ENCODE measurements at places on chromosomes 13 and 19.

GRCh38 chr13:31963631-31964030 lies 67.9 kb upstream of the FRY start:
- no peak for DNase-seq

GRCh38 chr13:98528663-98529064 lies 48.2 kb downstream of the STK24 start:
- DNase-seq: no peak

DNA sequence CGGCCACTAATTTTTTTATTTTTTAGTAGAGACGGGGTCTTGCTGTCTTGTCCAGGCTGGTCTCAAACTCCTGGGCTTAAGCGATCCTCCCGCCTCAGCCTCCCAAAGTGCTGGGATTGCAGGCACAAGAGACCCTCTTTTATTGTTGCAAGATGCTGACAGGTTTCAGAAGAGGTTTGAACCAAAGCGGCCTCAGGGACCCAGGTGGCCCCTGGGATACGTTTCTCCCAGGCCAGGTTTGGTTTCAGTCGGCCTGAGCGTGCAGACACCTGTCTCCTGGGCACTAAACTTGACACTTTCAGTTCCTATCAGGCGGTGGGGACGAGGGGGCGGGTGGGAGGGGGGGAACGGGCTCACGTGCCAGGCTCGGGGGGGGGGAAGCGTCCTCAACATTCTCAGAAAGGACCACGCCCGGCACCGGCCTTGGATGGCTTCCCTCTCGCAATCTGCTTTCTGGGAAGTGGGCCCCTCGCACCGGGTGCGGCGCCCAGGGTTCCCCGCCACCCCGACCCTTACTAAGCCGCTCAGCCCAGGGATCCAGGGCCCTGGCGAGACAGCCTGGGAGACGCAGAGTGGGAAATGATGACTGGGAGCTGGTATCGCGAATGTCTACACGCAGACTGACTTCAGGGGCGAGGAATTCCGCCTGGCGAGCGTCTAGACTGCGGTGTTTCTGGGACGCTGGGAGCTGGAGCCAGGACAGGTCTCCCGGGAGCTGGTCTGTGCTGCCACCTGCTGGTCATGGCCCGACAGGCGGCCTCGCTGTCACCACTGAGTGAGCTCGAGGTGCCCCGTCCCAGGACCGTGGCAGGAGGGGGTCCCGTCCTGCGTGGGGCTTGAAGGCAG lies 91.6 kb downstream of the GNG7 start:
- peak; percentile 85 for DNase-seq

- no peak for DNase-seq
These were observed 3.5 kb upstream of the HOOK2 start for GRCh38 chr19:12778905-12779161.

DNA sequence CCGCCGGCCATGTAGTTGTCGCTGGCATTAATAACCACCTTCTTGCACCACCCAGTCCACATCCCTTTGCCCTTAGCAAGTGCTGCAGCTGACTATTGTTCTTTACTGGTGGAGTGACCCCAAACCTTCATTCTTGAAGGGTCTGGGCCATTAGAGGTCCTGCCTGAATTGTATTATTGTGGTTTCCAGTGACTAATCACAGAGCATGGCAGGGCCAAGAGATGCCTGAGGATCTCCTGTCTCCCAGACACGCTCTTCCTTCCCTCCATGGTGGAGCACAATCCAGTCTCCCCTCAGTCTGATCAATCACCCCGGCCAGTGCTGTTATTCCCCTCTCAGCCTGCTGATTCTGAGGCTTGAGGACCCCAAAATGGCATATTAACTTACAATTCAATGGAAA lies 39.0 kb downstream of the C1QTNF9 start:
- DNase-seq: no peak

GRCh38 chr13:39840201-39840600 lies 184.7 kb downstream of the COG6 start:
- DNase-seq: no peak

- no peak for DNase-seq
These were observed 4.3 kb downstream of the RRAS start for GRCh38 chr19:49635530-49636232.

DNA sequence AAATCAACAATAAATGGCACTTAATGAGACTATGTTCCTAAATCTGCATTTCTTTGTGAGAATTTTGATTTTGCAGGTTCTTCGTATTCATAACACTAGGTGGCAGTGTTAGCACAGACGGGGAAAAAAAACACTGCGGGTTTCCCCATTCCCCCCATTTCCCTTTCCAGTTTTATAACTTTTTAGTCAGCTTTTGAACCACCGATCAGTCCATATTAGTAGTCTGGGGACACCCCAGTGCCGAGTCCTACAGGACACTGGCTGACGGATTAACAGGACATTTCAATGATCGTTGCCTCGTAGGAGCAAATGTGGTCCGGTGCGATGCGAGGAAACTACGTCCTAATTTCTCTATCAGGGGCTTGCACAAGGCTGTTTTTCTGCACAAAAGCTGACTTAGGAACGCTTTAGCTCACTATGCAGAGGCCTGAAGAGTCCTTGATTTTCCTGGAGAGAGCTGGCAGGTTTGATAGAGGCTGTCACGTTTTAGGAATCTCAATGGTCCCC lies 234.3 kb downstream of the LMO7 start:
- no peak for DNase-seq

DNA sequence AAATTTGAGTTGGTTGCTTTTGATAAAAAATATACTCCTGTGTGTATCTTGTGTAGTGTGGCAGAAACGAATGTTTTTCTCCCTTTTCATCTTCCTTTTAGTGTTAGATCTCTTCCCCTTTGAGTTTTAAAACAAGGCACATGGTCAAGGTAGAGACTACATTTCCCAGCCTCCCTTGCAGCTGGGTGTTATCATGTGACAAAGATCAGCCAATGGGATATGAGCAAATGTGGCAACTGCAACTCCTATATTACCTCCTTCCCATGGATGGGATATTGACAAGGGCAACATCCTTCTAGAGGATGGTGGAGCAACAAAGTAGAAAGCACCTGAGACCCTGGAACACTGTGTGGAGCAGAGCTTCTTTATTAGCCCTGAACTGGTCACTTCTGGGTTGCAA lies 42.4 kb downstream of the ADGRE3 start:
- DNase-seq: no peak

Measured in activated CD8-positive, alpha-beta memory T cell treated with anti-CD3 and anti-CD28 coated beads for 1 hour (primary cell).